ENCODE measurements at places on chromosomes 6 and 20. TPM values are rescaled to one million over a fixed set of nuclear protein-coding genes. Genes with fewer than 3 reads are reported as not detected.

The VWA7 gene
- 0.65 TPM for total RNA-seq

The PLCG1 gene
- 131 TPM for total RNA-seq

The PRSS35 gene
- total RNA-seq: not detected

The KCNK5 gene
- not detected for total RNA-seq

The PRSS16 gene
- not detected for total RNA-seq

The SIM1 gene
- 0.33 TPM for total RNA-seq

The SLC22A16 gene
- not detected for total RNA-seq

The FOXF2 gene
- 0.10 TPM for total RNA-seq
